Tongue (tissue), 3 donors: ENCODE measurements at places on chromosomes 16 and 17.

DNA sequence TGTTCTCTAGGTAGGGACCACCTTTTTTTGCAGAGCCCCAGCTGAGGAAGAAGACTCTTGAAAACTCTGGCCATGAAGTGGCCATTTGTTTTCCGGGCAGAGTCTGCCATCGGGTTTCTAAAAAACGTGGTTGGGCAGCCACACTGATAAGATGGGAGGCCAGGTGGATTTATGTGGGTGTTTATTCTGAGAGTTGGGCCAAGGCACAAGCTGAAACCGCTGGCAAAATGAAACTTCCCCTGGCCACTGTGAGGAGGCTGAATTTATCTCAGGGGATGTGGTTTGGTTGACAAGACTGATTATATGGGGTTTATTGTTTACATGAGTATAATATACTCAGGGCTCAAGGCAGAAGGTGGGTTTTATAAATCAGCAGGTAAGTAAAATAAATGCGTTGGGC, 421.8 kb downstream of the UTP18 start:
- DNase-seq, result no peak

DNA sequence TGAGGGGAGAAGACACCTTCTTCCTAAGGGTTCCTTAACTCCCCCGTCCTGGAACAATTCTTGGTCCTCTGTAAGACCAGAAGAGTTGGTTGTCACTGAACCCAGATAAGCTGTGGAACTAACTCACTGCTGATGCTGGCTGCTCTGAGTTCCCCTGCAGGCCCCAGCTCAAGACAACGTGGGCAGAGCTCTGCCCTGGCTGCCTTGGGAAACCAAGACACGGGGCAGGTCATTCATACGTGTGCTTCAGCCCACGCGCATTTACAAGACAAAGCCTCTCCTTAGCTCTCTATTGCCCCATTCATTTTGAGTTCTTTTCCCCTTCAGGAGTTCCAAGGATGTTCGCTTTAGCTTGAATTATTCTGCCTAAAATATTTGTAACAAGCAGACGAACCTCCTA, 3.4 kb upstream of the NAT9 start:
- no peak for DNase-seq

- DNase-seq, result no peak
Observed at GRCh38 chr17:41340934-41341861, 9.4 kb downstream of the KRT33A start.

DNA sequence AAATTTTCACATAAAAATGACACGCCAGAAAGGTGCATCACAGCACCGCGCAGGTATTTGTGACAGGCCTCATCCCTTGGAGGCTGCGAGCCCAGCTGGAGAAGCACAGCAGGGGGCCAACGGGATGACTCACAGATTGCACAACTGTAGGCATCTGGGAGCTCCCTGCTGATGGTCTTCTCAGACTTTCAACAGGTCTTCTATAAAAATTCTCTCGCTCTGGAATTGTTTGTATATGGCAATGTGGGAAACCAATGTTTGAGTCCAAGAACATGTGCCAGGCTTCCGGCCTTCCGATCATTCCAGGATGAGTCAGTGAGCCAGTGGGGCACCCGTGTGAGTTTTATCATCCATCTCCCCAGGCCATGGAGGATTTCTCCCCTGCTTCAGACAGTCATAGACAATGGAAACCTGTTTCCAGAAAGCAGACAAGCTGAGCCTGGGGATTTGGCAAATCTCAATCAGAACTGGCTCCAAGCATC, 24.1 kb upstream of the ADORA2B start:
- DNase-seq, result no peak
